ENCODE measurements at places on chromosomes 7 and 10. TPM values are rescaled to one million over a fixed set of nuclear protein-coding genes. Genes with fewer than 3 reads are reported as not detected.
A peak's percentile ranks its signal among the peaks of the same experiment; 100 is the strongest.

The MLXIPL gene
- total RNA-seq, result not detected

The TACC2 gene
- not detected for total RNA-seq

The MBLAC1 gene
- total RNA-seq, result 5.6 TPM

The FAM180A gene
- not detected for total RNA-seq

The DDC gene
- not detected for total RNA-seq

The GLI3 gene
- total RNA-seq, result not detected

The USP6NL gene
- 7.9 TPM for total RNA-seq

The UBTD1 gene
- 2.7 TPM for total RNA-seq

DNA sequence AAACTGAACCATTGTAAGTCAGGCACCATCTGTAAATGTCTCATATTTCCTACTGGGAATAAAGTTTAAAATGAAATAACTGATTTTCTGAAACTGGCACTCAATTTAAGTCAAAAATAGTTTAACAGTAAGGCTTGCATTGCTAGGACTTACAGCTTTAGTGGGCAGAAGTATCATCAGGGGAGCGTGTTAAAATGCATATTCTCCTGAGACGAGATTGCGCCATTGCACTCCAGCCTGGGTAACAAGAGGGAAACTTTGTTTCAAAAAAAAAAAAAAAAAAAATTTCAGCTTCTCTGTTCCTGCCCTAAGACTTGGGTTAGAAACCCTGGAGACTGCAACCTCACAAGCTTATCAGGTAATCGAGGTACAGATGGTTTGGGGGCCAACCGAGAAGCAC is 65.4 kb downstream of the UBE3C start:
- DNase-seq, result no peak

GRCh38 chr7:45089341-45089891 is 647 bp upstream of the NACAD start:
- peak; percentile 57 for DNase-seq

- no peak for DNase-seq
Measured at GRCh38 chr10:87846023-87846422, 17.3 kb downstream of the KLLN start.

GRCh38 chr10:43689007-43689491 is 40.4 kb upstream of the ZNF32 start:
- no peak for DNase-seq

- no peak for DNase-seq
Measured at GRCh38 chr7:11604505-11604904, 227.5 kb downstream of the THSD7A start.

GRCh38 chr10:97321032-97321803 is 2.1 kb downstream of the FRAT1 start:
- no peak for DNase-seq

DNA sequence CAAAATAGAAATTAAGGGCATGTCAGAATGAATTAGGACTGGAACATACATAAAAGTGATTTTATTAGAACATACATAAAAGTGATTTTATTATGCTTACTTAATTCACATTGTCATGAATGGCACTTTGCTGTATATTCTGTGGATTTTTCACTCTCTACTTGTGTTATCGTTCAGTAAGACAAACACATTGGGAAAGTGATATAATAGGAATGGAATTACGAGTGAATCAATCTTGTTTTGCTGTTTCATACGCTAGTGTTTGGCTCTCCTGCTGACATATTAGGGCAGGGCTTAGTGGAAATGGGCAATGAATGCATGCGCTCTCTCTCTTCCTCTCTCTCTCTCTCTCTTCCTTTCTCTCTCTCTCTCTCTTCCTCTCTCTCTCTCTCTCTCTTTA is 561.1 kb downstream of the ACTR3B start:
- no peak for DNase-seq

- no peak for DNase-seq
Measured at GRCh38 chr10:22853906-22854447, 73.9 kb upstream of the ARMC3 start.

DNA sequence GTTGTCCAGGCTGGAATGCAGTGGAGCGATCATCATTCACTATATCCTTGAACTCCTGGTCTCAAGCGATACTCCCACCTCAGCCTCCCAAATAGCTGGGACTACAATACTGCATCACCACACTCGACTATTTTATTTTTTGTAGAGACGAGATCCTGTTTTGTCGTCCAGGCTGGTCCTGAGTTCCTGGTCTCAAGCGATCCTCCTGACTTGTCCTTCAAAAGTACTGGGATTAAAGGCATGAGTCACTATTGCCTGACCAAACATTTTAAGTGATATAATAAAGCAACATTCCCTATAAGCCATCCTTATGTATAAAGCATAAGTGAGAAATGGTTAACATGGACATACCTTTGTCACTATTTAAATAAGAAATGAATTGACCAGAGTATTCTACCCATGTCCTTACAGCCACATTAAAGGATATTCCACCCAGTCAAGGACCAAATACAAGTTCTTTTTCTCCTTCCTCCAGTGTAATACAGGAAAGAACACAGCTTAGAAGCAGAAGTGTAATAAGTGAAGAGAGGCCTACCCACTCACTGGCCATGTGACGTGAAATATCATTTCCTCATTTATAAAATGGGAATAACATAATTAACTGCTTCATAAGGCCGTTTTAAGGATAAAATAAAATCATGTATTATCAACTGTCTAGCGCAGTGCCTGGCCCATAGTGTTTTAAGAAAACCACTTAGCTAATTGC is 82.0 kb downstream of the DOCK4 start:
- no peak for DNase-seq

- no peak for DNase-seq
Measured at GRCh38 chr10:14758994-14759664, 15.6 kb downstream of the FAM107B start.

DNA sequence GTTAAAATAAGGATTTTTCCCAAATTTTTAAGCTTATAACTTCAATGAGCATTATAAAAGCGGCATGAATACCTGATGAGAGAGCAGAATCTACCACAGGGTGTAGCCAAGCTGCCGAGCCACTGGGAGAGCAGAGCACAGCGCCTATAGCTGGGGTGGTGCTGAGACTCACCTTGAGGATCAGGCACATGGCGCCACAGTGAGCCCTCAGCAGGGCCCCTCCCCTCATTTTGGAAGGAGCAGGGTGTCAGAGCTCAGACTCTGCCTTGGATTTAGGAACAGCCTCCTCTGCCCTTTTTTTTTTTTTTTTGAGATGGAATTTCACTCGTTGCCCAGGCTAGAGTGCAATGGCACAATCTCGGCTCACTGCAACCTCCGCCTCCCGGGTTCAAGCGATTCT is 118.6 kb downstream of the SRPK2 start:
- no peak for DNase-seq

DNA sequence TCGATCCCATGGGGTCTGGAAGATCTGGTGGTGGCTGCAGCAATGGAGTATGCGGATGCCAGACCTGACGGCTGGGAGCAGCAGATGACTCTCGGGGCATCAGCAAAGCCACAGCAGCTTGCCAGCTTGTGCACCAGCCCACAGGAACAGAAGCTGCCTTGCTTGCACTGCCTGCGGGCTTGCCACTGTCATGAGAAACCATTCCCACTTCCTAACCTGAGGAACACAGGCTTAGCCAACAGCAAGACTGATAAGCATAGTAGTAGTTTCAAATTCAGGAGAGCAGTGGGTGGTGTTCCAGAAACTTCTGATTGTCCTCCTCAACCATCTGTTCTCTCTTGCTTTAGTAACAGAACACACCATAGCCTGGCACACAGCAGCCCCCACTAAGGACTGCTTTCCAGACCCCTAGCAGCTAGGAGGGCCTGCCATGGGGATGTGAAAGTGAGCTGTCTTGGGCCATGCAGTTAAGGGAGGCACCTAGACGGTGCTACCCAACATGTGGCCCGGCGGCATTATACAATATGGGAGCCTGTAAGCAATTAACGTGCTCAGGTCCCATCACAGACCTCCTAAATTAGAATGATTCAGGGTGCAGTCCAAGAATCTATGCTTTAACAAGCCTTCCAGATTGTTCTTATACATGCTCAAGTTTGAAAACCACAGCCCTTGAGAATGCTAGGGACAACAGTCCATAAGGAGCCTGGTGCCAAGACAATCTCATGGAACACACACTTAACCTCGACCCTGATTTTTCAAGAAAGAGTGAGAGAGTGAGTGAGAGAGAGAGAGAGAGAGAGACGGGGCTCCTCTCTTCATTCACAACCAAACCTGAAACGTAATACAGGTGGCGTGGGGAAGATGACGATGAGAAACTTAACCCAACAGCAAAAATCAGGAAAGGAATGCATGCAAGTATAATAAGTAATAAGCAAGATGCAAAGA is 7.1 kb downstream of the ANXA11 start:
- no peak for DNase-seq

DNA sequence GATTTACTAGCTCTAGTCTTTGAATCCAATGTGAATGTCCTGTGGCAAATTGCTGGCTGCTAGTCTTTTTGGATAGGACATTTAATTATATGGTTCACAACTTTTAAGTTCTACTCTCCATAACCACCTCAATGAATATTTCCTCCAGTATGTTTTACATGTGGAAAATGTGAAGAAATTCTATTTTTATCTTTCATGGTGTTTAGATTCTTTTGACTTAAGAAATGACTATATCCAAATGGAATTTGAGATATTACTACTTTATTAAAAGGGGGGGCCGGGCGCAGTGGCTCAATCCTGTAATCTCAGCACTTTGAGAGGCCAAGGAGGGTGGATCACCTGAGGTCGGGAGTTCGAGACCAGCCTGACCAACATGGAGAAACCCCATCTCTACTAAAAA is 202.0 kb downstream of the ARL4A start:
- no peak for DNase-seq

DNA sequence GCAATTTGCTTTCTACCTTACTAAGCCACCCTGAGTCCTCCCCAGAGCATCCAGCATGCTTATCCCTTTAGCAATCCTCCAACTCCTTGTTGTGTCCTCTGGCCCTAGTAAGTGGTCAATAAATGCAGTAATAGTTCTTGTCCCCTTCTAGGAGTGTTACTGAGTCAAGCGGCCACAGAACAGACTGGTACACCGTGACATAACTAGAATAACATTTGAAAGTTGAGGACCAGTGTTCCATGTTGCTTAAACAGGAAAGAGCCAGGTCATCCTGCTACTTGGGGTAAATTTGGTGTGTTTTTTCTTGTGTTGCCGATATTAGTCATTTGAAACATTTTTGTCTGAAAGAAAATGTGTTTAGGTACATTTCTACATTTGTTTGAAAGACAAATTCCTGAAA is 4.8 kb upstream of the CDK6 start:
- DNase-seq, result no peak

DNA sequence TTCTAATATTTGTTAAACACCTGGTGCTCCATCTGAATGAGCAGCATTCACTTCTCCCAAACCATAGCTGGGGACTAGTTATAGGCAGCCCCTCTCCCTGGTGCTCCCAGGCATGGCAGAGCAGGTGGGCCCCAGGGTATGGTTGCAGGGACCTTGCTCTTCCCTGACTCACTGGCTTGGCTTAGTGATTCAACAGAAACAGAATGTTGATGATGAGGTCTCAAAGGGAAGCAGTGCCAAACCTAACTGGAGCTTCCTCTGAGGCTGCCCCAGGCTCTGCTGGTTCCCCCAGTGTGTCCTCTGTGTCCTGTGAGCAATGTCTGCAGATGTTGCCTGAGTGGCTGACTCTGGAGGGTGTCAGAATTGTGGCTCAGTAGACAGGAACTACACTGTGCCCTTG is 3.7 kb downstream of the GPR26 start:
- no peak for DNase-seq

GRCh38 chr10:13347043-13347499 is 1.0 kb downstream of the SEPHS1 start:
- DNase-seq, result no peak

- DNase-seq, result no peak
Measured at GRCh38 chr7:16609842-16610450, 35.6 kb downstream of the ANKMY2 start.
